Activated CD4-positive, alpha-beta T cell treated with anti-CD3 and anti-CD28 coated beads, Interleukin-2, amount 50 U/mL, for 16 hours (primary cell): ENCODE measurements at places on chromosomes 6 and 20.

- no peak for DNase-seq
These were observed 40.8 kb upstream of the ATXN1 start for GRCh38 chr6:16802071-16802470.

GRCh38 chr6:146700078-146700686 lies 101.4 kb downstream of the ADGB start:
- DNase-seq, result peak; percentile 56

GRCh38 chr6:41637194-41638001 lies 870 bp upstream of the MDFI start:
- DNase-seq, result no peak

DNA sequence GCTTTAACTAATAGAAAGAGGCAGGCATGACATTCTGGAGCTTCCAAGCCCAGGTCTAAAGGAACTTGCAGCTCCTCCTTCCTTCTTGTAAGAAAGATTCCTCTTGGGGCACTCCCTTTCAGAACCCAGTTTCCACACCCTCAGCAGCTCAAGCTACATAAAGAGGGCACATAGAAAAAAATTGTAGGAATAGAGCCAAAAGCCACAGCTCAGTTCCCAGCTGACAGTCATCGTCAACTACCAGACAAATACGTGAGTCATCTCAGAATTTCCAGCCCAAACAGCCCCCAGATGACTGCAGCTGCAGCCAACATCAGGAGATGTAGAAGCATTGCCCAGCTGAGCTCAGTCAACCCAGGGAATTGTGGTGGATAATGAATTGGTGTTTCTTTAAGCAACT lies 349.8 kb upstream of the ARID1B start:
- no peak for DNase-seq

DNA sequence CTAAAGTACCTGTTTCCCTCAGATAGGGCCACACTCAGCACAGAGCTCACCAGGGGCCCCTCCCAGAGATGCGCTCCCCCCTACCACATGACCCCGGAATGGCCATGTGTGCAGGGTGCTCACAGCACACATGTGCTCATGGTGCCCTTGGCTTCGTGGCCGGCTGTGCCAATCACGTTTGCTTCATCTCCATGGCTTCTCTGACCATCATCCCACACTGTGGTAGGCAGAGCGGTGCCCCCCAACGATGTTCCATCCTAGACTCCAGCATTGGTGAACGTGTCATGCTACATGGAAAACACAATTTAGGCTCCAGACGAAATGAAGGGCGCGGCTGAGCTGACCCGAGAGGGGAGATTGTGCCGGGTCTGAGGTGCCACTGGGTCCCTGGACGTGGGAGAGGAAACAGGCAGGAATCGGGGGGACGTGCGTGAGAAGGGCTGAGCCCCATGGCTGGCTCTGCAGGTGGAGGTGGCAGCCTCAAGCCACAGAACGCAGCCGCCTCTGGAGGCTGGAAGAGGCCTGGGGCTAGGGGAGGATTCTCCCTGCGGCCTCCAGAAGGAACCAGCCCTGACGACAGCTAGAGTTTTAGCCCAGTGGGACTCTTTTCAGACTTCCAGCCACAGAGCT lies 126.5 kb downstream of the DLL1 start:
- no peak for DNase-seq

DNA sequence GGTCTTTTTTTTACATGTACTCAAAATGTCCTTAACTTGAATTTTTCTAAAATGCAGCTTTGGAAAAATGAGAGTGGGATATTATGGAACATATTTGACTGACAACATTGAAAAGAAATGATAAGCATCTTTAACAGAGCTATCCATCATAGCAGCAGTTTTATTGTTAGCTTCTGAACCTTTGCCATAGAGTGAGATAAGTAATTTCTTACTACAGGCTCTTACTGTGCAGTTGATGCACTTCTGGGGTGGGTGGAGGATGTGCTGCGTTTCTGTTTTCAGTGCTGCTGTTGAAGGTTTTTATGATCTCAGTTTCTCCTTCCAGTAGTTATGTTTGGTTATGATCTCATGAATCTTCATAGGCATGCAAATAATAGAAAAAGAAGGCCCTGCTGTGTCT lies 267.0 kb downstream of the TMEM242 start:
- DNase-seq, result peak; percentile 50

GRCh38 chr6:125406741-125407140 lies 105.0 kb upstream of the HDDC2 start:
- DNase-seq, result no peak
